ENCODE measurements at places on chromosomes 5 and 9. TPM values are rescaled to one million over a fixed set of nuclear protein-coding genes. Genes with fewer than 3 reads are reported as not detected.

Gene RASEF
- total RNA-seq: 0.44 TPM

Gene PDE8B
- total RNA-seq: not detected

Gene CKMT2
- 11.2 TPM for total RNA-seq

Gene SPATA31C1
- not detected for total RNA-seq

Gene LAMC3
- 0.33 TPM for total RNA-seq

Gene FIBCD1
- 17.5 TPM for total RNA-seq

Gene OR1J2
- total RNA-seq: not detected

Gene IFNA6
- not detected for total RNA-seq

Gene DMRT2
- total RNA-seq: not detected

Gene PCDHA8
- 0.15 TPM for total RNA-seq

All from smooth muscle cell of trachea (primary cell).